ENCODE measurements at places on chromosomes 16 and 17.

- no peak for DNase-seq
Measured at GRCh38 chr17:34318474-34318873, 761 bp upstream of the CCL8 start.

DNA sequence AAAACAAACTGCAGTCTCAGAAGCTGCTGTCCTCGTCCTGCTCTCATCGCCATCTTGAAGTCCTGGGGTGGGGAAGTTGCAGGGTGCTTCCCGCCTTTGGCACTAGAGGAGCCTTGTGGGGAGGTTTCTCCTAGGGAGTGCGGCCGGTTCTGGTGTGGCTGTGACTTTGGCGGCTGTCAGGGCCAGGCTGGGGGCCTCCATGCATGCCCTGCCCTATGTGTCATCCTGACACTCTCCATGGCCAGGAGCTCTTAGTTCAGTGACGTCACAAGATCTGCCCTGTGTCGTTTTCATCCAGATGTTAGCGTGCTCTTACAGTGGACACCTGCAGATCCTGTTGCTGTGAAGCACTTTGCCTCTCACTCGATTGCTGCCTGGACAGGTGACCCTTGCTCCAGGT is 49.6 kb downstream of the PLD6 start:
- no peak for DNase-seq

DNA sequence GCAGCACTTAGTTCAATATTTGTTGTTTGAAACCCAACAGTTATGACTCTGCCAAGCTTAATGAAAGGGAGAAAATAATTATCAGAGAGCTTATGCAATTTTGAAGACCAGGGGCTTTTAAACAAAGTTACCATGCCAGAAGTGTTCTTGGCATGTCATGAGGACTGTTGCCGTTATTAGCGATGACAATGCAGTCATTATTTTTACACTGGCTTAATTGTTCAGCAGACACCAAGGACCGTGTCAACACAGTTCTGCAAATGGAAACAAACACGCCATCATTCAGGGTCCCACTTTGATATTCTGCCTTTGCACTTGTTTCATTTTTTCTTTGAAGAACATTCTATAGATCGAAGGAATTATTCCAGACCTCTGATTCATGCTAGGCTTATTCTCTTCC is 518.5 kb downstream of the CDH13 start:
- no peak for DNase-seq

- DNase-seq = no peak
Measured at GRCh38 chr17:67276075-67276474, 31.1 kb upstream of the HELZ start.

GRCh38 chr16:31472709-31473203 is 804 bp downstream of the TGFB1I1 start:
- DNase-seq = peak; percentile 67

Data from GM20000 (cell line).